ENCODE measurements at places on chromosomes 12 and 14.

- no peaks in the 10 kb centered on the region for H3K4me1 ChIP-seq
- H3K36me3 ChIP-seq, result no peaks in the 10 kb centered on the region
- H3K27ac ChIP-seq, result no peak overlapping the region
- H3K4me3 ChIP-seq, result no peak overlapping the region
- no peaks in the 10 kb centered on the region for H3K27me3 ChIP-seq
These were observed 371.3 kb downstream of the GRIN2B start for GRCh38 chr12:13609894-13610679.

GRCh38 chr12:128951448-128951847 is 98.2 kb downstream of the GLT1D1 start:
- no peaks in the 10 kb centered on the region for H3K27me3 ChIP-seq
- no peaks in the 10 kb centered on the region for H3K4me1 ChIP-seq
- H3K36me3 ChIP-seq, result no peaks in the 10 kb centered on the region
- H3K27ac ChIP-seq, result no peak overlapping the region

DNA sequence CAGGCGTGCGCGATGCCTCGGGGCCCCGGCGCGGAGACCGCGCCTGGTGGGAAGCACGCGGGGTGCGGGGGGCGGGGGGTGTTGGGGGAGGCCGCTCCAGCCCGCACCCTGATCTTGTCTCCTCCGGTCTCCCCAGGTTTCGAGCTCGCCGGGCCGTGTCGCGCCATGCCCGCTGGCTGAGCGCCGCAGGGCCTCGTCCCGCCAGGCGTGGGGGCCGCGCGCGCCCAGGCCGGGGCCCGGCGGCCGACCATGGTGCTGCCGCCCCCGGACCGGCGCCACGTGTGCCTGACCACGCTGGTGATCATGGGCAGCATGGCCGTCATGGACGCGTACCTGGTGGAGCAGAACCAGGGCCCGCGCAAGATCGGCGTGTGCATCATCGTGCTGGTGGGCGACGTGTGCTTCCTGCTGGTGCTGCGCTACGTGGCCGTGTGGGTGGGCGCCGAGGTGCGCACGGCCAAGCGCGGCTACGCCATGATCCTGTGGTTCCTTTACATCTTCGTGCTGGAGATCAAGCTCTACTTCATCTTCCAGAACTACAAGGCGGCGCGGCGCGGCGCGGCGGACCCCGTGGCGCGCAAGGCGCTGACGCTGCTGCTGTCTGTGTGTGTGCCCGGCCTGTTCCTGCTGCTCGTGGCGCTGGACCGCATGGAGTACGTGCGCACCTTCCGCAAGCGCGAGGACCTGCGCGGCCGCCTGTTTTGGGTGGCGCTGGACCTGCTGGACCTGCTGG is 2.4 kb downstream of the TMEM121 start:
- no peaks in the 10 kb centered on the region for H3K36me3 ChIP-seq
- peak; percentile 89 for DNase-seq
- H3K4me1 ChIP-seq, result peaks cover 47% of the 10 kb centered on the region
- peaks cover 3% of the 10 kb centered on the region for H3K27me3 ChIP-seq
- H3K27ac ChIP-seq, result no peak overlapping the region
- peak overlapping the region; percentile 80 for H3K4me3 ChIP-seq

- no peaks in the 10 kb centered on the region for H3K4me1 ChIP-seq
- no peak overlapping the region for H3K4me3 ChIP-seq
- H3K27ac ChIP-seq, result no peak overlapping the region
- H3K36me3 ChIP-seq, result no peaks in the 10 kb centered on the region
- no peaks in the 10 kb centered on the region for H3K27me3 ChIP-seq
- peak; percentile 76 for DNase-seq
These were observed 548 bp downstream of the CCER1 start for GRCh38 chr12:90954428-90954827.

DNA sequence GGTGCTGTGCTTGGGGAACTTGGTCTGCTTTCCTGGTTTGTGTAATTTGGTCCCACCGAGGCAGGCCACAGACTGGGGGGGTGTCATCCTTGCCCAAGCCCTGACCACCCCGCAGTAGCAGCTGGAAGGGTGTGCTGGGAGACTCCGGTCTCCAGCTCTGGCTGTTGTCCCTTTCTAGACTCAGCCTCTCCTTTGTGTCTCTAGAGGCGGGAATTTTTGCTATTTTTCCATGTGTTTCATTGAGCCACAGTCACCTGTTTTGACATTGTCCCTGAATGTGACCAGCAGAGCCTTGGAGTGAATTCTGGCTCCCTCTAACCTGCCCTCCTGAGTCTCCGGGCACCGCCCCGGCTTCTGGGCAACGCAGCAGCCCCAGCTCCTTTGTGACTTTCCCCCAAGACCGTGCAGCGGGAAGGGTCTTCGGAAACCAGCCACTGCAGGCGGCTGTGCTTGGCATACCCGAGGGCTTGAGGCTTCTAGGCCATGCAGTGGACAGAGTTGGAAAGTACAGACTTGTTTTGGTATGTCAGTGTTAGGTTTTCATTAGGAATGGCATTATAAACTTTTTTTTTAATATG is 98.6 kb downstream of the TNFAIP2 start:
- peaks cover 11% of the 10 kb centered on the region for H3K4me1 ChIP-seq
- H3K4me3 ChIP-seq, result no peak overlapping the region
- DNase-seq, result peak; percentile 47
- H3K36me3 ChIP-seq, result no peaks in the 10 kb centered on the region
- peaks cover 16% of the 10 kb centered on the region for H3K27me3 ChIP-seq

GRCh38 chr12:4273652-4274395 is at the start of gene CCND2:
Gene CCND2, plus strand, starts transcription at chr12:4273762. Its CDS starts 279 bp downstream, at chr12:4274041.
- DNase-seq, result peak; percentile 87
- no peaks in the 10 kb centered on the region for H3K36me3 ChIP-seq
- peak within 1 kb of the TSS; percentile 87 for H3K27ac ChIP-seq
- peaks cover 9% of the 10 kb centered on the region for H3K27me3 ChIP-seq
- peaks cover 97% of the 10 kb centered on the region for H3K4me1 ChIP-seq

- no peaks in the 10 kb centered on the region for H3K36me3 ChIP-seq
- no peaks in the 10 kb centered on the region for H3K4me1 ChIP-seq
- no peaks in the 10 kb centered on the region for H3K27me3 ChIP-seq
- no peak overlapping the region for H3K27ac ChIP-seq
- DNase-seq, result no peak
These were observed 25.6 kb downstream of the AKAP6 start for GRCh38 chr14:32354716-32355115.

- H3K27me3 ChIP-seq, result no peaks in the 10 kb centered on the region
- DNase-seq, result no peak
- no peaks in the 10 kb centered on the region for H3K36me3 ChIP-seq
- H3K4me3 ChIP-seq, result no peak overlapping the region
- no peaks in the 10 kb centered on the region for H3K4me1 ChIP-seq
- H3K27ac ChIP-seq, result no peak overlapping the region
These were observed 325.2 kb upstream of the DIO2 start for GRCh38 chr14:80536456-80536855.

- no peak overlapping the region for H3K27ac ChIP-seq
- H3K4me3 ChIP-seq, result no peak overlapping the region
- DNase-seq, result no peak
- H3K4me1 ChIP-seq, result no peaks in the 10 kb centered on the region
These were observed 46.2 kb downstream of the DPF3 start for GRCh38 chr14:72847721-72848120.

GRCh38 chr14:70234066-70234950 is 45.6 kb upstream of the SLC8A3 start:
- no peak overlapping the region for H3K27ac ChIP-seq
- no peak overlapping the region for H3K4me3 ChIP-seq
- DNase-seq, result no peak
- no peaks in the 10 kb centered on the region for H3K27me3 ChIP-seq

DNA sequence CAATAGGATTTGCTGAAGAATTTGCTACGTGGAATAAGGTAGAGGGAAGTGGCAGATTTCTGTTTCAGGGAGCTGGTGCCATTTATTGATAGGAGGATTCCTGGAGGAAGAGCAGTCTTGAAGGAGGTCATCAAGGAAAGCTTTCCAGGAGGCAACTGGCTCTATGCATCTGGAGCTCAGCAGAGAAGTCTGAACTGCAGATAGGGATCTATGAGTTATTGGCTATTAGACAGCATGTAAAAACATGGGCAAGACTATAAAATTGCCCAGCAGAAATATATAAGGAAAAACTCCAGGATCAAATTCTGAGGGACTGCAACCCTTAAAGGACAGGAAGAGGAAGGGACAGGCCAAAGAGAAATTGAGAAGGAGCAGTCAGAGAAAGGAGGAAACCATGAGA is 8.9 kb upstream of the RAP1B start:
- no peak for DNase-seq
- no peaks in the 10 kb centered on the region for H3K27me3 ChIP-seq
- no peaks in the 10 kb centered on the region for H3K36me3 ChIP-seq
- H3K4me3 ChIP-seq, result no peak overlapping the region

- H3K4me1 ChIP-seq, result no peaks in the 10 kb centered on the region
- no peaks in the 10 kb centered on the region for H3K36me3 ChIP-seq
- H3K27ac ChIP-seq, result no peak overlapping the region
These were observed 55.1 kb downstream of the CALM1 start for GRCh38 chr14:90451961-90452360.

- H3K27me3 ChIP-seq, result no peaks in the 10 kb centered on the region
- DNase-seq, result no peak
- H3K4me3 ChIP-seq, result no peak overlapping the region
- no peaks in the 10 kb centered on the region for H3K36me3 ChIP-seq
- no peak overlapping the region for H3K27ac ChIP-seq
These were observed 19.5 kb upstream of the FZD10 start for GRCh38 chr12:130142736-130143135.

DNA sequence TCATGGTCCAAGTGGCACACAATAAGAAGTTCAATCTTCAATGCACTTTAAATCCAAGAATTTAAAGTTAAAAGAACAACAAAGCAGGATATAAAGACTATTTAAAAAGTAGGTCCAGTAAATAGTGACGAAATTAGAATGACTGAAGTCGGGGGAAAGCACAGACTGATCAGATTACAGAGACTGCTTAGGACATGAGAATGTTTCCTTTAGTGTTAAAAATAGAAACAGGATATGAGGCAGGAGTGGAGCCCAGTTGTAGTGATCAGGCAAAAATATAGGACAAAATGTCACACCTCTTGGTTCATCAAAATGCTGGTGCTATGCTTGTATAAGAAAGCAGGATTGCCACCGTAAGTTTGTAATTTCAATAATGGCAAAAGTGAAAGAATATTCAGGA is 52.2 kb upstream of the CD163 start:
- DNase-seq, result no peak
- no peaks in the 10 kb centered on the region for H3K4me1 ChIP-seq
- H3K36me3 ChIP-seq, result no peaks in the 10 kb centered on the region
- peak overlapping the region; percentile 60 for H3K27ac ChIP-seq
- H3K4me3 ChIP-seq, result no peak overlapping the region

- no peak for DNase-seq
- no peaks in the 10 kb centered on the region for H3K27me3 ChIP-seq
- no peaks in the 10 kb centered on the region for H3K4me1 ChIP-seq
- no peak overlapping the region for H3K27ac ChIP-seq
- peaks cover 42% of the 10 kb centered on the region for H3K36me3 ChIP-seq
These were observed 52.3 kb downstream of the IPO8 start for GRCh38 chr12:30643366-30643765.

DNA sequence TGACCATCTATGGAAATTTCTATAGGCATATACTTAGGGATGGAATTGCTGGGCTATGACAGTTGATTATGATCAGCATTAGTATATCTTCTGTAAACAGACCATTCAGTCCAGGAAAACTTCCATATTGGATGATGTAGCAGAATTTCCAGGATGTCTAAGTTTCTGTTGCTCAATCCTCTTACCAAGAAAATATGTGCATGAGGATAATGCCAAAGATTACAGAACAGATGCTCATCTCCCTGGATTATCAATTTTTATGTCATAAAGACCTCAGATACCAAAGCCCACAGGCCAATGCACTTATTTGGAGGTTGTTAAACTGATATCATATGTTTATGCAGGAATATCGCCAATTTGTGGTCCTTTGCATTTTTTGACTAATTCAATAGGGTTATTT is 354.4 kb upstream of the FLRT2 start:
- DNase-seq, result no peak
- H3K27ac ChIP-seq, result no peak overlapping the region
- no peaks in the 10 kb centered on the region for H3K4me1 ChIP-seq
- H3K36me3 ChIP-seq, result no peaks in the 10 kb centered on the region
- no peaks in the 10 kb centered on the region for H3K27me3 ChIP-seq
- no peak overlapping the region for H3K4me3 ChIP-seq

DNA sequence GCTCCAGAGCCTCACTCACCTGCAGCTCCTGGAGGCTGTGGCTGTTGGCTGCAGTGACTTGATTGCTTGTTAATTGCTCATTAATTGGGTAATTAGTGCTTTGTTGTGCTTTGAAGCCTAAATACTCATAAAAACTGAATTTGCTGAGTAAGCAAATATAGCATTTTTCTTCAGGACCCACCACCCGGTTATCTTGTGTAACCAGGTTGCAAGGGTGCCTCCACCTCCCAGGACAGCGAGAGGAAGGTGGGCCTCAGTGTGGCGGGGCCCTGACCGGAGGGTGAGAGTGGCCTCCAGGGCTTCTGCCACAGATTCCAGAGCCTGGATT is 48.7 kb downstream of the FBRSL1 start:
- H3K4me1 ChIP-seq, result no peaks in the 10 kb centered on the region
- DNase-seq, result no peak
- H3K27me3 ChIP-seq, result no peaks in the 10 kb centered on the region
- H3K36me3 ChIP-seq, result no peaks in the 10 kb centered on the region
- H3K4me3 ChIP-seq, result no peak overlapping the region
- no peak overlapping the region for H3K27ac ChIP-seq

DNA sequence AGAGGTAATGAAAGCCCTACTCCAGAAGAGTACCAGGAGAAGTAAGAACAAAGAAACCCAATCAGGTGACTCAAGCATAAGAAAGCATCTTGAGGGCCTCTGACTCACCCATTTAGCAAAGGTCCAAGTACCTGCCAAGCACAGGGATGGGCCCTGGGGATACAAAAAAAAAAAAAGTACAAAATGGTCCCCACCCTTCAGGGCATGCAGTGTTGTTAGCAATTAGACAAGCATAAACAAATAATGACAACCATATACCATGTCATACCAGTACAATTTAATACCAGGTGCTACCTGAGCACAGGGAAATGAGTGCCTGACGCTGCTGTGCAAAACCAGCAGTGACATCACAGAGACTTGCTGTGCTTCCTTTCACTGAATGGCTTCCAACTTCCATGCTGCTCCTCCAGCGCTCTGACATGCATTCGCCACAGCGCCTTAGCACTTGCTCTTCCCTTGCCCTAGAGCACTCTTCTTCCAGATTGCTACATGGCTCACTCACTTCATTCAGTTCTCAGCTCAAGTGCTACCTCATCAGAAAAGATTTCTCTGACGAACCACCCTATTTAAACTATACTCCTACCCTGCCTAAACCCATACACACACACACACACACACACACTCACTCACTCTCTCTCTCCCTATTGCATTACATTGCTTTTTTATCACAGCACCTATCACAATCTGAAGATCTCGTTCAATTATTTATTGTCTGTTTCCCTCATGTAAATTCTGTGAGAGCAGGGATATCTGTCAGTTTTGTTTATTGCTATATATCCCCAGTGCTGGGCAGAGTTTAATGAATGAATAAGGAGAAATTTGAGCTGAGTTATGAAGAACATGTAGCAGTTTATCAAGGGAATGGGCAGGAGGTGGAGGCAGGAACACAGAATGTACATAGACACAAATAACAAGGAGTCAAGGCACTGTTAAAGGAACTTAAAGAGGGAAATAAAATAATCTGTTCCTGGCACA is 12.9 kb upstream of the EPS8 start:
- H3K27me3 ChIP-seq, result no peaks in the 10 kb centered on the region
- H3K27ac ChIP-seq, result no peak overlapping the region
- H3K36me3 ChIP-seq, result no peaks in the 10 kb centered on the region
- H3K4me3 ChIP-seq, result no peak overlapping the region
- H3K4me1 ChIP-seq, result no peaks in the 10 kb centered on the region
